ENCODE measurements at places on chromosomes 11 and 22.

DNA sequence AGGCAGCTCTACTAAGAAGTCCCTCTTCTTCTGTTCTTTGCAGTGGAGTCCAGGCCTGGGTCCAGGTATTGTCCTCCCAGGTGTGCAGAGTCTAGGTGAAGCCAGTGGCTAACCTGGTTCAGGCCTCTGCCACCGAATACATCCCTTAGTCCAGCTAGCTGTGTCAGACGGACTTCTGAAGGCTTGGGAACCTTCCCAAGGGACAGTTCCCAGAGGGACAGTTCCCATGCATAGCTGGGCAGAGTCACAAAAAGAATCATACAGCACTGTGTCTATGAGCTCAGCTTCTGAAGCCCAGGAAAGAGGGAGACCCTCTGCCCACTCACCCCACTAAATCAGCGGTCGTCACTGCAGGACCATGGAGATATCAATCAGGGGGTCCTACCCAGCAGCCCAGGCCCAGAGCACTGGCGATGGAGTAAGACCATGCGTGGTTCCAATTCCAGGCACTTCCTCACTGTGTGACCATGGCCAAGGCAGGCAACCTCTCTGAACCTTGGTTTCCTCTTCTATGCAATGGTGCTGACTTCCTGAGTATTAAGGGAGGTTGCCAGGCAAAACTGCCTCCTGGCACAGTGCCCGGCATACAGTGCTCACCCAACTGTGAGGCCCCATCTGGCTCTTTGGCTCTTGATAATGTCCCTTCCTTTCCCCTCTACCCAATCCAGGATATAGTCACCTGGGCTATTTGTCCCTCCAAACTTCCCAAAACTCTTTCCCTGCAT is 3.4 kb downstream of the MS4A10 start:
- DNase-seq = no peak

DNA sequence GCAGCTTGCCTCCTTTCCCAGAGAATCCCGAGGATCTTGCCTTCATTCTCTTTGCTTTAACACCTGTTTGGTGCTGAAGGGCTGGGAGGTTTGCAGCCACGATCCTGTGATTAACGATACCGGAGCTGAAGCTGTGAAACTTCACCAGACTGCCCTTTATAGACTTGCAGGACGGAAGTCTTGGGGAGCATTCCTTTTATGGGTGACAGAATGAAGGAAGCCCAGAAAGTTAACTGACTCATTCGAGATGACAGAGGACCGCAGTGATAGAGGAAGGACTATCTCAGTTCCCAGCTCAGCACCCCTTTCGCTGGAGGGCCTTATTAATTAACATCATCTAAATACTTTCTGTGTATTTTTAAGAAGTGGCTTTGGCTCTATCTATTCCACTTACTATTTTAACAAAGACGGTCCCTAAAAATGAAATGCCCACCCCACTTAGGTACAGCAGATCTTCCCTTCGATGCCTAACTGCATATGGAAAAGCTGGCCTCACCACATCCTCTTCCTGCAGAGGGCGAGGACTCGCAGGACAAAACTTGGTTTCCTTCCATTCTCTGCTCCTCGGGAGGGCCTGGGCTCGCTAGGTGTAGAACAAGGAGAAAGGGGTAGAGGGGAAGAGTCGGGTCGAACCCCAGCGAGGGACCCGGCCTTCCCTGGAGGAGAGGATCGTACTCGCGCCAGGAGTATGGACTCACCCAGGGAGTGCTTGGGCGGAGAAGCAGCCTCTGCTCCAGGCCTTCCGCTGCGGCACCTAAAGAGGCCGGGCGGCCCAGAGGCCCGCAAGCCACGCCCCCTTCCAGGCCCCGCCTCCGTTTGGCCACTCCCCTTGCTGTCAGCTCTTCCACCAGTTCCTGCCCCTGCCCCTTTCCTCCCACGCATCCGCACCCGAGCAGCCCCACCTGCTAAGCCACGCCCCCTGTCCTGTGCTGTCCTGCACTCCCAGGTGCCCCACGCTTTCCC is 30.7 kb upstream of the USP47 start:
- no peak for DNase-seq

DNA sequence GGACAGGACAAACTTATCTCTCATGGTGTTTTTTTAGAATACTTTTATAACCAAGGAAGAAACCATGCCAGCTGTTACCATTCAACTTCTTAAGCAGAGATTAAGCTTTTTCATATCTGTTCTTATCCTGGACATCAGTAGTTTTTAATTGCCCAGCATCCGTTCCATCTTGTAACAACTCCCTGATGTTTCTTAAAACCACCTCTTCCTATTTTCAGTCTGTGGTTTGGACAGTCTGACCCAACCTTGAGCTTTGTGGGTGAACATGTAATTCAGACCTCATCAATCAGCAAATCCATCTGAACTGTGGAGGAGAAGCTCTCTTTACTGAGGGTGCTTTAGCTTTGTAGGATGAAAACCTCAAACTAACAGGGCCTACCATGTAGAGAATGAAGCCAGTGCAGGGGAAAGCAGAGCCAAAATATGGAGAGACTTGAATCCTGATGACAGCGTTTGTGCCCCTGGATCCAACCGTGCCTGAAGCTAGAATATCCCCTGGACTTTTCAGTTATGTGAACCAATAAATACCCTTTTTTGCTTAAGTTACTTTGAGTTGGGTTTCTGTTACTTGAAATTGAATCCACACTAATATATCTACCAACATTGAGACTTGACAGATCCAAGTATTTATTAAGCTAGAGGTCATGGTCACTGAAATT is 9.4 kb downstream of the TUG1 start:
- DNase-seq = no peak

DNA sequence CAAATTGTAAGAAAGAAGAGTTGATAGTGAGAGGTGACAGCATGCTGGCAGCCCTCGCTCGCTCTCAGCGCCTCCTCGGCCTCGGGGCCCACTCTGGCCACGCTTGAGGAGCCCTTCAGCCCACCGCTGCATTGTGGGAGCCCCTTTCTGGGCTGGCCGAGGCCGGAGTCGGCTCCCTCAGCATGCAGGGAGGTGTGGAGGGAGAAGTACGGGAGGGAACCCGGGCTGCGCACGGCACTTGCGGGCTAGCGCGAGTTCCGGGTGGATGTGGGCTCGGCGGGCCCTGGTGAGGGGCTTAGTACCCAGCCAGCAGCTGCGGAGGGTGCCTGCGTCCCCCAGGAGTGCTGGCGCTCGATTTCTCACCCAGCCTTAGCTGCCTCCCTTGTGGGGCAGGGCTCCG is 539.7 kb upstream of the CCDC179 start:
- DNase-seq = no peak

DNA sequence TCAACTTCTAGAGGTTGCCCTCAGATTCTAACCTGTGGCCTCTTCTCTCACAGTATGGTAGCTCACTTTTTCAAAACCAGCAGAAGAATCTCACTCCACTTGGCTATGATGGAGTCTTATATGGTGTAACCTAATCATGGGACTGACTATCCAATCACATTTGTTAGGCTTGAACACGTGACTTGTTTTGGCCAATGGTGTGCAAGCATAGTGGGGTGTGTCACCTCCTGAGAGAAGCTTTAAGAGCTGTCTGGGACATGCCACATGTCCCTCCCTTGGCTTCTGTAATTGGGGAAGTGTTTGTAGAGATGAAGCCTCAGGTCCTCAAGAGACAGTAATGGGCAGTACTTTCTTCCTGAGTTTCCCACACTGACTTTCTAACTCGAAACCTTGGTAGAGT is 12.8 kb upstream of the SMIM38 start:
- no peak for DNase-seq

DNA sequence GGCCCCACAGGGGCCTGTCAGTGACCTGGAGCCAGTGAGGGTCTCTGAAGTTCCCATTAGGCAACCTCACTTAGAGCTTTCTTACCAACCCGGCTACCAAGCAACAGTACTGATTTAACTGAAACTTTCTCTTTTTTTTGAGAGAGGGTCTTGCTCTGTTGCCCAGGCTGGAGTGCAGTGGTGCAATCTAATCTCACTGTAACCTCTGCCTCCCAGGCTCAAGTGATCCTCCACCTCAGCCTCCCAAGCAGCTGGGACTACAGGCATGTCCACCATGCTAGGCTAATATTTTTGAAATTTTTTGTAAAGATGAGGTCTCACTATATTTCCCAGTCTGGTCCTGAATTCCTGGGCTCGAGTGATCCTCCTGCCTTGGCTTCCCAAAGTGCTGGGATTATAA is 42.5 kb downstream of the ARFGAP3 start:
- no peak for DNase-seq

DNA sequence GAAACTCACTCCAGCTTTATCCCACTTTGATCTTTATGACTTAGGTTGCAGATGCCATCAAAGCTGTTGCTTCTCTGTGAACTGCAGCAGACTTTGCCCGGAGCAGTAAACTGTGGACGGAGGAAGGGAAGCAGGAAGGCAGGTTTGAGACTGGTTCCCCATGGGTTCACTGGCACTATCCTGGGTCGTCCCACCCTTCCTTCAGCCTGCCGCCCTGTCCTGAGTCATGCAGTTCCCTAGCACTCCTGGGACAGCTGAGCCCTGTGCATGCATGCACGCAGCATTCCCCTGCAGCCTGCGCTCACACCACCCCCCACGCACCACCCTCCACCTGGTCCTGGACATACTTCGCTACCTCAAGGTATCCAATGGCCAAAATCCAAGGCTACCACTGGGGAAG is 23.5 kb upstream of the P2RY2 start:
- DNase-seq = no peak

GRCh38 chr22:35517207-35517606 is 23.4 kb upstream of the RASD2 start:
- no peak for DNase-seq

DNA sequence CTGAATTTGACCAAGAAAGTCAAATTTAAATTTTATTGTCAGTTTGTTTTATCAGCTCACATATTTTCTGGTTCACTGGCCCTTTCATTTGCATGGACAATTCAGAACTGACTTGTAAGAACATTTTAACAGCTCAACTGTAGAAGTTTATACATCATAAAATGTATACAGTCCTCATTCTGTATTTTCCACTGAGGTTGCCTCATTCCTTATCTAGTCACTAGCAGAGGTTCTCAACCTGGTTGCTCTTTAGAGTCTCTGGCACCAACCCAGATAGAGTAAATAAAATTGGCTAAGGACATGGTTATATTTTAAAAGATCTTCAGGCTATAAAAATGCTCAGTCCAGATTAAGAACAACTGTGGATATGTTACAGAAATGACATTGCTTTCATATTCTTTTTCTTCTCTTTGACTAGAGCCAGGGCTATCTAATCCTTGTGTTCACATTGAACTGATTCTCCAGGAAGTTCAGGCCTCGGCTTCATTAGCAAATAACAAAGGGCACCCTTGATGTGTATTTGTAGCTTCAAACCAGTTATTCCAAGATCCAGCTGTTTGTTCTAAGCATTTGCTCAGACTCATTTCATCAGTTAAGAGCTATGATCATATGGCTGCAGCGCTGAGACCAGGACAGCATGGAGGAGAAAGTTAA is 782.5 kb downstream of the ETS1 start:
- no peak for DNase-seq

- no peak for DNase-seq
Measured at GRCh38 chr11:19328586-19329311, 88.0 kb upstream of the E2F8 start.

GRCh38 chr11:60921777-60922335 is 2.4 kb upstream of the TMEM132A start:
- no peak for DNase-seq

- no peak for DNase-seq
Measured at GRCh38 chr11:94768602-94769541, 716 bp downstream of the AMOTL1 start.

- no peak for DNase-seq
Measured at GRCh38 chr11:127199306-127199801, 198.8 kb upstream of the KIRREL3 start.

DNA sequence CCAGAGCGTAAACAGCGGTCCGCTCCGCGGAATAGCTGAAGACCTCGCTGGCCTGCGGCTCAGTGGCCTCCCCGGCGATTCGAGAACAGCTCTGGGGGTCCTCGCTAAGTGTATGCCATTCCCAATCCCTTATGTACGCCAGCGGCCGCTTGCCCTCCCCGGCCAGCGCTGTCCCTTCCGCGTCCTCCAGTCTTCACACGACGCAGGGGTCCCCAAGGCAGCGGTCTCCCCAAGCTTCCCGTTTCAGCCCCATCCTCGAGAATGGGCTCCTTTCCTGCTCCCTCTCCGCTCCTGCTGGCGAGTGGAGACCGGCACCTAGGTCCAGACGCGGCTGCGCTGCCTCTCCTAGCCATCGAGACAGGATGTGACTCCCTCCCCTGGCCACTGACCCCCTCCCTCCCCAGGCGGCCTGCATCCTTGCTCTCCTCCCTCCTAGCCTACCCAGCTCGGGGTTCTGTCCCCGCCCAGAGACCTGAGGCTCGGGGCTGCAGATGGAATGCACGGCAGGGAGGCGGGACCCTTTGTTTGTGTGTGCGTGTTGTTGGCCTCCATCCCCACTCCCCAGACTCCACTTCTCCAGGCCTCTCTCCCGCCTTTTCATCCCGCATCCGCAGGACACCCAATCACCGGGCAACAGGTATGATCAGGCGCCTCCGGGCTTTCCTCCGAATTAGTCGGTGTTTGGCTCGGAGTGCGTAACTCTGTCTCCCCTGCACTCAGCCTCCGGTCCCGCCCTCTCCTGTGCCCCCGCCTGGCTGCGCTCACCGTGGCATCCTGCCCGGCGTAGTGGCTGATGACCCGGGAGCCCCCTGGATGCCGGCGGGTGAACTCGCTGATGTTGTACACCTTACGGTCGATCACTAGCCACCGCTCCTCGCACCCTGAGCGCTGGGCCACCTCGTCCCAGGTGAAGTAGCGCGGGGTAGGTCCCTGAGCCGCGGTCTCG is 740 bp downstream of the FADS1 start:
- DNase-seq = peak; percentile 72

- DNase-seq = no peak
Measured at GRCh38 chr11:60221181-60221580, 21.8 kb downstream of the MS4A4E start.

DNA sequence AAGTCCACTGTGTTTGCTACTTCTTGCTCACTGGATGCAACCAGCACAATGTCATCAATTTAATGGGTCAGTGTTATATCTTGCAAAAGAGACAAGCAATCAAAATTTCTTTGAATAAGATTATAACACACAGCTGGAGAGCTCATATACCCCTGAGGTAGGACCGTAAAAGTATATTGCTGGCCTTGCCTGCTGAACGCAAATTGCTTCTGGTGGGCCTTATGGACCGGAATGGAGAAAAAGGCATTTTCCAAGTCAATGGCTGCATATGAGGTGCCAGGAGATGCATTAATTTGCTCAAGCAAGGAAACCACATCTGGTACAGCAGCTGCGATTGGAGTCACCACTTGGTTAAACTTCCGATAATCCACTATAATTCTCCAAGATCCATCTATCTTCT is 119.1 kb downstream of the ZNF280B start:
- DNase-seq = no peak

Data from H4 (cell line).